ENCODE measurements at places on chromosomes 11 and 22.

GRCh38 chr11:130037058-130037457 lies 32.6 kb upstream of the APLP2 start:
- DNase-seq, result no peak

GRCh38 chr22:25030636-25031035 lies 78.1 kb downstream of the KIAA1671 start:
- no peak for DNase-seq

- DNase-seq, result no peak
Measured at GRCh38 chr22:39240831-39241793, 3.7 kb downstream of the PDGFB start.

- no peak for DNase-seq
Measured at GRCh38 chr22:37397226-37397625, 30.1 kb downstream of the ELFN2 start.

GRCh38 chr11:19580646-19581045 lies 132.0 kb upstream of the NAV2 start:
- DNase-seq, result no peak

DNA sequence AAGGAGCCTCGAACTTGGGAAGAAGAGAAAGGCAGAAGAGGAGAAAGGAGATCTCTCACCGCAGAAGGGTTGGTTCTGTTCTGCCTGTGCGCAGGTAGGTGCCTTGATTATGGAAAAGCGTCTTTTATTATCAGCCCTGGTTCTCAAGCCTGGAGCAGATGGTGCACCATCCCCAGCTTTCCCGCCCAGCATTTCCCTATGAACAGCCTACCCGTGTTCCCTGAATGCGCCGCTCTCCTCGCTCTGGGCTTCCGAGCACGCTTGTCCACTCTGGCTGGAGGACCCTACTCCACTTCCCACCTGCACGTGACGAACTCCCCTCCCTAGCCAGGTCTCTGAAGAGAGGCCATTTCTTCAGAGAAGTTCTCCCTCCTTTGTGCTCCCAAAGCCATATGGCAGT lies 15.2 kb downstream of the IGSF9B start:
- no peak for DNase-seq

GRCh38 chr11:78722786-78723185 lies 148.1 kb upstream of the NARS2 start:
- no peak for DNase-seq

DNA sequence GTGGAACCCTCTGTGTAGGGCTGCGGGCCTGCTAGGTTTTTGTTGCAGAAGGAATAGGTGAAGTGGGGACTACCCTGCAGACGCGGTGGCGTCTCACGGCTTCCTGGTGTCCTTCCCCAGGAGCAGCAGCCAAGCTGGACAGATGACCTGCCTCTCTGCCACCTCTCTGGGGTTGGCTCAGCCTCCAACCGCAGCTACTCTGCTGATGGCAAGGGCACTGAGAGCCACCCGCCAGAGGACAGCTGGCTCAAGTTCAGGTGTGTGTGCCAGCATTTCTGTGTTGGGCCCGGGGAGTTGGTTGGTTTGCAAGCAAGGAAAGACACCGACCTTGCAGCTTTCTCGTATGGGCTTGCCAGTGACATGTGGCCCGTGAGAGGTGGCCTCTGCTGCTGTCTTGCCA lies 15.3 kb downstream of the TAB1 start:
- DNase-seq, result no peak

- no peak for DNase-seq
Measured at GRCh38 chr11:102581066-102581465, 44.1 kb downstream of the MMP20 start.

GRCh38 chr22:50184004-50184901 lies 1.5 kb upstream of the TRABD start:
- DNase-seq, result no peak

- no peak for DNase-seq
Measured at GRCh38 chr11:117442869-117443239, 115.2 kb downstream of the CEP164 start.

DNA sequence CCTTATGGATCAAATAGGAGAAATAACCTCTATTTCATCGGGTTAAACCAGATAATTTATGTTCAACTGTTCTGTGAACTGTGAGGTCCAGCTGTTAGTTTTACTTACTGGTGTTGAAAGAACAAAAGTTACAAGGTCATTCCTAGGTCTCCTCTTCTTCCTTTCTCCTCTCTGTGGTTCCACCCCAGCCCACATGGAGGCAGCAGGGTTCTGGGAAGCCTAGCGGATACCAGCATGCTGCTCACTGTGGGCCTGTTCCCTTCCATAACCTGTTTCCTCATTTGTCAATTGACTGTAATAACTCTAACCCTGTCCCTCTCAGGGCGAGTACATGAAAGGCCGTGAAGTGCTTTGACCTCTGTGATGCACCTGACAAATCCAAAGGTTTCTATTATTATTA lies 27.8 kb downstream of the RELT start:
- no peak for DNase-seq

GRCh38 chr11:33953289-33953688 lies 61.4 kb upstream of the LMO2 start:
- DNase-seq, result no peak

DNA sequence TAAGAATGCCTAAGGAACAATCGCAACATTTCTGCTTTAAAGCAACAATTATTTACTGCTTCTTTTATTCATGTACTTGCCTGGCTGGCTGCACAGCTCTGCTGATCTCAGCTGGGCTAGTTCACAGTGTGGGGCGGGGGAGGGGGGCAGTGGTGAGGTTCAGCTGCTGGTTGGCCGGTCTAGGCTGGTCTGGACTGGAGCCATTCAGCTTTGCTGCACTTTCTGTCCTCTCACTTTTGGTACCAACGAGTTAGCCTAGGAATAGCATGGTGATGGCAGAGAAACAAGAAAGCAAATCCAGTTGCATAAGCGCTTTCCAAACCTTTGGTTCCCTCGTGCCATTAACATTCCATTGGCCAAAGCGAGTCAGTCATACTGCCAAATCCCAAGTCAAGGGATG lies 16.0 kb upstream of the MIF start:
- DNase-seq, result no peak

DNA sequence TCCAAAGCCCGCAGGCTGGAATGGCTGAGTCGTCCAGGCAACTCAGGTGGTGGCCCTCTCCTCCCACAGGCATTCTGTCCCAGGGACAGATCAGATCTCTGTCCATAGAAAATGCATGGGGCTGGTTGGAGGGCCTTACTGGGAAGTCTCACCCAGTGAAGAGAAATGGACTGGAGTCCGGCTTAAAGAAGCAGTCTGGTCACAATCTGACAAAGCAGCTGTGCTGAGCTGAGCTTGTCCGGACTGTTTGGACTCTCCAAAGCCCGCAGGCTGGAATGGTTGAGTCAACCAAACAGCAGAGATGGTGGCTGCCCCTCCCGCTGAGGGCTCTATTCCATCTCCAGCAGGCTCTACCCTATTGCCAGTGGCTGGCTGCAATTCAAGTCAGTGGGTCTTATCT lies 14.4 kb upstream of the DEPDC7 start:
- DNase-seq, result no peak

GRCh38 chr11:119310682-119311052 lies 6.3 kb downstream of the MCAM start:
- no peak for DNase-seq

All from stimulated activated CD4-positive, alpha-beta T cell treated with anti-CD3 and anti-CD28 coated beads, Interleukin-1b, Interleukin-23, amount 100 ng/mL, for 24 hours (primary cell).